ENCODE measurements at places on chromosomes 4 and X.

DNA sequence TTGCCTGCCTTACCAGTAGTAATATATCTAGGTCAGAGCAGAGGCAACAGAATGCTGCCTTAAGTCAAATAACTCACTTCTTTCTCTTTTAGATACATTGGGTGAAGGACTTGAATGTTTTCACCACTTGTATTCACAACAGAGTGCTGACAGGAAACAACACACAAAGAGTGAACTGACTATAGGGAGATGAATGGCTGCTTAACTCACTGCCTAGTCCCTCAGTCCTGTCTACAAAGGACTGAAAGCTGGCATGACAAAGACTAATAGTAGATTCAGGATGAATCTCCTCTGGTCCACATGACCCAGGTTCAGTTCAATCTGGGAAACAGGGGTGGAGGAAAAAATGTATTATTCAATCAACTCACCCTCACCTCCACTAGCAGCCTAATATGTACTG, 134.2 kb downstream of the GALNTL6 start:
- DNase-seq, result no peak

GRCh38 chr4:117971403-117971802, 62.9 kb upstream of the NDST3 start:
- DNase-seq, result no peak

DNA sequence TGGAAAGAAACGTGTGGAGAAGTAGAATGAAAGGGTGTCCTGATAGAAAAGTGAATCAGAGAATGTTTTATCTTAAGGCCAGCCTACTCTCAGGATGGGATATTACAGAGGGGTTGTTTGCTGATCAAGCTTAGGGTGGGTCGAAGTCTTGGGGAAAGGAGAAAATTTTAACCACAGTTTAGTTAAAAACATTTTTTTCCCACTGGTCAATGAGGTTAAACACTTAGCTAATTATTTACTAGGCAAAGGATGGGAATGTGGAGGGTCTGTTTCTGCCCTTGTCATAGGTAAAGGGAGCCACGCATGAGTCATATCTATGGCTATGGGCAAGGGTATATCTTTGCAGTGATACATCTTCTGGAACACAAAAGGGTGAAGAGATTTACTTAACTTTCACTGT, 16.1 kb upstream of the SULT1E1 start:
- no peak for DNase-seq

- DNase-seq, result no peak
Observed at GRCh38 chrX:29487714-29488113, 727.6 kb upstream of the MAGEB2 start.

DNA sequence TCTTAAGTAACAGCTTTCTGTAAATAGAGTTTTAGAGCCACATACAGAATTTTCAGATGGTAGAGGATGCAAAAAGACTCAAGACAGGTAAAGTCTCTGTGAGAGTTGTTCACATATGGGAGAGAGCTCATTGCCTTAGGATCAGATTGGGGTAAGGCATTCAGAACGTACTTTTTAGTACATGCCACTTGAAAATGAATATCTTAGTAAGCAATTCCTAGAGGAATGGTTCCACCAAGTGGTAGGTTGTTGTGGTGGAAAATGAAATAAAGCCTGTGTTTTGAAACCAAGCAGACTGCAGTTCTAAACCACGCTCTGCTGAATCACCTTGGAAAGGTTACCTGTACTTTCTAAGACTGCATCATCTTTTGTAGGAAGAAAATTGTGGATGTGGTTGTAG, 547.0 kb upstream of the LCORL start:
- DNase-seq, result no peak

DNA sequence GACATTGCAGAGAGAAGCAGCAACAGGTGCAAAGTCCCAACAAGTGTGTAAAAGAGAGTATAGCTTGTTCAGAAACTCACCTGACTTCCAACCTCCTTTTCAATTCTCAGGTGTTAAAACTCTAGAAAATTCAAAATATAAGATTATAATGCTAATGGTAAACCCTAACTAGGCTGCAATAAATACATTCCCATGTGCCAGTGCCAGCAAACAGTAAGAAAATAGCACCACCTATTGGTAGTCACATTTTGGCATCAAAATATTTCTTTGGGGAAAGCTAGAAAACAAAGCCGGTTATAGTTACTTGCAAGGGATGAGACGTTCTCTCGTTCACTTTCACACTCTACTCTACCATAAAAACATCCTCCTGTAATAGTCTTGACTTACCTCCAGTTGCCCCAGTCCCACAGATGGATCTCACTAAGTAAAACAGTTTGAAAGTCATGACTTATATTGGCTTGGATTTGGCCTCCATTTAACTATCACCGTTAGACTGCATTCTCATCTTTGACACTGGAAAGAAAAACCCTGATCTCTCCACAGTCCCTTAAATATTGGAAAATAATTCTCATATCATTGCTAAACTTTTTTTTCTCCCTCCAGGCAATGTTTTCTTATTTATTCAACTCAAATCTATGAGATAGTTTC, 9.6 kb downstream of the BMP3 start:
- DNase-seq, result no peak

GRCh38 chrX:20452487-20452886, 185.8 kb upstream of the RPS6KA3 start:
- no peak for DNase-seq

- no peak for DNase-seq
Observed at GRCh38 chr4:123833171-123833643, 436.6 kb downstream of the SPRY1 start.

GRCh38 chr4:14169460-14169859, 541.9 kb upstream of the BOD1L1 start:
- no peak for DNase-seq

DNA sequence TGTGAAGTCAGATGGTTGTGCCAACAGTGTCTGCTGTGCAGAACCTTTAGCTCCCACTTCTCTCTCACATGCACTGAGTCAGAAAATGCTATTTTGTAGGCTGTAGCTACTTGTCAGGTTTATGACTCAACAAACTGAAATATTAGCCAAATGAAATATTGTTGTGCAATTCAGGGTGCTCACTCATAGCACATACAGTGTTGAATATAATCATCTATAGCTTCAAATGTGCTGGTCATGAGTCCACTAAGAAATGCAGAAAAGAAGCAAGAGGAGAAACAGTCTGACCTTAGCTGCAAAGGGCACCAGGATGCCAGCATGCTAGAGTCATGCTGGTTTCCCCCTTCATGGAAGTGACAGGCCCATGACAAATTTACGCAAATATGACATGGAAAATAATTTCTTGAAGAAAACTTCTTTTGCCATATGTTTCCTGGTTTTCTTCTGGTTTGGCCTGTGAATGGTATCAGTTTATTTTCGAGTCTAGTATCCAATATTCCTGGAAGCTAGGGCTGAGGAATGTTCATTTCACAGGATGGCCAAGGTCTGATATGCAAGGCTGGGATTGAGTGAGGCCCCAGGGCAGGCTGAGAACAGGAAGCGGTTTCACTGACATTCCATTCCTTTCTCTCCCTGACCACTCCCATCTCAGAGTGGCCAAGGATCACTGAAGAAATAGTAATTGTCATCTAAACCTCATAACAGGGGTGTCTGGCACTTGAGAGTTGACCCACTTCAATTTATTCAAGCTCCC, 10.3 kb upstream of the CXCL2 start:
- DNase-seq, result no peak

All from activated effector memory CD4-positive, alpha-beta T cell treated with Interleukin-2 at 50 U/mL for 16 hours (primary cell).